ENCODE measurements at places on chromosomes 13 and 19.
A peak's percentile ranks its signal among the peaks of the same experiment; 100 is the strongest.

- DNase-seq = peak; percentile 60
Measured at GRCh38 chr13:112450118-112450903, 74.2 kb downstream of the SPACA7 start.

- DNase-seq = no peak
Measured at GRCh38 chr13:103218253-103218652, 152.0 kb upstream of the SLC10A2 start.

DNA sequence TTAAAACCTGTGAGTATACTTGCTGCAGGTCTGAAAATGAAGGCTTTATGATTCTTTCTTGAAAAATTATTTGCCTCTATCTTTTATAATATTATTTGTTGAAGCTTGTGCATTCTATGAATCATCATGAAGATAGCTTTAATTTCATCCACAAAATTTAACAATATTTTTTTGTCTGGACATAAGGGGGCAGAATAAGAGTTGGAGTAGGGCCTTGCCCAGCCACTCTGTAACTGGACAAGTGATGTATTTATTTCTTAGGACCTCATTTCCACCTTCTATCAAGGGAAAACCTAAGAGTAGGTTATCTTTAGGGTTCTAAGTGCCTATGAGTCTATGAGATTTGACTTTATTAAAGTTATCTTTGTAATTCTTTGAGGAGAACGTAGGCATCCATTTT, 49.9 kb downstream of the N4BP2L1 start:
- DNase-seq = peak; percentile 2

- no peak for DNase-seq
Measured at GRCh38 chr13:97242755-97243497, 20.8 kb downstream of the MBNL2 start.

DNA sequence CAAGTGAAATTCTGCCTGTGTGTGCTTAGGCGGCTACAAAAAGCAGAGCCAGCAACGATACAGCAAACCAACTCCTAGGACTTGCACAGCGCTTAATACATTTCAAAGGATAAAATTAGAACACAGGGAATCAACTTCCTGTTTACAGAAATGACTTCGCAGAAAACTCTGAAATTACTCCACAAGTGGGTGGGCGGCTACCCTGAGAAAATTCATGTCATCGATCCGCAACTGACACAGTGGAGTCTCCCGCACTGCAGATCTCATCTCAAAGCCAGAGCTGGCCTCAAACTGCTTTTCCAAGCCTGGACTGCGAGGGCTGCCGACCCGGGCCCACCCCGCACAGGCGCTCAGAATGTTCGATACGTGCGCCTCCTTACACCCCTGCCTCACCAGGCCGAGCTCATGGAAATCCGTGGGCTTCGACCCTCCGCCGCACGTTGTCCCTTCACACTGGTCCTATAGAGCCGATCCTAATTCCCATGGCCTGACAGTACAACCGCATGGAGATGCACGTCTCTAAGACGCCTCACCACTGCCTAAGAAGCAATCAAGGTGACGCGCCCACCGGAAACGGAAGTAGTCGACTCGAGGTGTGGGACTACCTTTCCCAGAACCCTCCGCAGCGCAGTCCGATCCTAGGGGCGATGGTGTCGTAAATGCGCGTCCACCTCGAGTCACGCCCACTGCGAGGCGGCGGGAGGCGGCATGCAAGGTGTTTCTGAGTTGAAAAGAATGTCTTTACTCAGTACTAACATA, at the start of gene ZNF229:
Gene ZNF229 (minus strand): TSS at position 557 of the 759 bp plus-strand sequence. CDS start 5,625 bp downstream, outside the sequence.
- DNase-seq = peak; percentile 85

DNA sequence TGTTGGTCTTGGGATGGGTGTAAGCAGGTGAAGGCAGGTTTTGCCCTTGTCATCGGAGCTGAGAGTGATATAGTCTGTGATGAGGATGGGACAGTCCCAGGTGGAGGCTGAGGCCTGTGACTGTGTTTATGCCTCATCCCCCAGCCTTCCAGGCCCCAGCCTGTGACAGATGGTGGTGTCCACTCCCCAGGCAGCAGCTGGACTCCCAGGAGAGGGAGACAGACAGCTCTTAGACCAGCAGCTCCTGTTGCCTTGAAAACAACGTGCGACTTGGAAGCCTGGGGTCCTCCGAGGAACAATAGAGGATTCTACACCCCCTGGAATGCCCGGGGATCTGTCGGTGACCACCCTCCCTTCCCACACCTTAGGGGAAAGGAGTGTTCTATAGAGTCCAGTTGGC, 63.8 kb downstream of the CHST8 start:
- no peak for DNase-seq

GRCh38 chr13:102915393-102915930, 69.6 kb downstream of the ERCC5 start:
- DNase-seq = no peak

DNA sequence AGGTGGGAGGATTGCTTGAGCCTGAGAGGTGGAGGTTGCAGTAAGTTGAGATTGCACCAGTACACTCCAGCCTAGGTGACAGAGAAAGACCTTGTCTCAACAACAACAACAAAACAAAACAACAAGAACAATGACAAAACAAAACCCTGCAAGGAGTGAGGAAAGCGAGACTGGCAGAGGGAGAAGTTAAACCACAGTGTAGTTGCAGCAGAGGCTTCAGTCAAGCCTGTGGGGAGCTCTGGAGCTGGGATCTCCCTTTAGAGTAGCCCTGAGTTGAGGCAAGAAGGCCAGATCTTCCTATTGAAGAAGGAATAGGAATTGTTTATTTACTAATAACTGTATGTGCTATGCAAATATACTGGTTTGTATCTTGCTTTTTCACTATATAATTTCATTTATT, 25.3 kb upstream of the RNASEH2B start:
- no peak for DNase-seq

DNA sequence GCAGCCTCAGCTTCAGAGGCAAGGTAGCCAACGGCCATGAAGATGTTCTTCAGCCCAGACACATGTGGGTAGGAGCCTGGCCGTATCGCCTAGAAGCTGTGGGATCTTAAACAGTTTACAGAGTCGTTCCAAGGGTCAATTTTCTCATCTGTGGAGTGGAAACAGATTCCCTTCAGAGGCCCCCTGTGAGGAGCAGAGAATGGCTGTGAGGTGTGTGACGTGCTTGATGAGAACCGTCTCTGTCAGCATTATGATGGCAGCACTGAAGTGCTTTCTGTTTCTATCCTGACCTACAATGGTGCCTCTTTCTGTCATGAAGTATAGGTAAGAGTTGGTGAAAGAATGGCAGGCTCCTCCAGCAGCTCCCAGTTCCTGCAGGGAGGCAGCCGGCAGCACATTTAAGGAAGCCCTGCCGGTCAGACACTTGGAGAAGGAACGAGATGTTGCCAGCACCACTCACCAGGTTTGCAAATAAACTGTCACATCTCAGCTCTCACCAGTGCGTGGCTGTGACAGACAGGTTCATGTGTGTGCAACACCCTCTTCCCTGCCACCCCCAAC, 277.3 kb downstream of the FOXO1 start:
- DNase-seq = no peak

- DNase-seq = no peak
Measured at GRCh38 chr13:25678398-25678797, 306.6 kb downstream of the ATP8A2 start.

DNA sequence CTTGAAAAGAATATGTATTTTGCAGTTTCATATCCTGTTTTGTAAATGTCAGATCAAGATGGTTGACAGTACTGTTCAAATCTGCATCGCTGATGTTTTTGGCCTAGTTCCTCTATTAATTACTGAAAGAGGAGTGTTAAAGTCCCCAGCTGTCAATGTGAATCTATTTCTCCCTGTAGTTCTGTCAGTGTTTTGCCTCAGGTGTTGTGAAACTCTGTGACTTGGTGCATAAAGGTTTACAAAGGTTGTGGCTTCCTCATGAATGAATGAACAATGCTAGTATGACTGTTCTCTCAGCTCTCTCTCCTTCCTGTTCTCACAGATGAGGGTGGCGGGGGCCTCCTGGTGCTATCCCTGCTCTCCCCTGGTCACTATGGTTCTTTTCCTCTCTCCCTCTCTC, 142.4 kb downstream of the MYCBP2 start:
- DNase-seq = no peak

GRCh38 chr13:49878682-49879081, 57.5 kb downstream of the SPRYD7 start:
- no peak for DNase-seq

DNA sequence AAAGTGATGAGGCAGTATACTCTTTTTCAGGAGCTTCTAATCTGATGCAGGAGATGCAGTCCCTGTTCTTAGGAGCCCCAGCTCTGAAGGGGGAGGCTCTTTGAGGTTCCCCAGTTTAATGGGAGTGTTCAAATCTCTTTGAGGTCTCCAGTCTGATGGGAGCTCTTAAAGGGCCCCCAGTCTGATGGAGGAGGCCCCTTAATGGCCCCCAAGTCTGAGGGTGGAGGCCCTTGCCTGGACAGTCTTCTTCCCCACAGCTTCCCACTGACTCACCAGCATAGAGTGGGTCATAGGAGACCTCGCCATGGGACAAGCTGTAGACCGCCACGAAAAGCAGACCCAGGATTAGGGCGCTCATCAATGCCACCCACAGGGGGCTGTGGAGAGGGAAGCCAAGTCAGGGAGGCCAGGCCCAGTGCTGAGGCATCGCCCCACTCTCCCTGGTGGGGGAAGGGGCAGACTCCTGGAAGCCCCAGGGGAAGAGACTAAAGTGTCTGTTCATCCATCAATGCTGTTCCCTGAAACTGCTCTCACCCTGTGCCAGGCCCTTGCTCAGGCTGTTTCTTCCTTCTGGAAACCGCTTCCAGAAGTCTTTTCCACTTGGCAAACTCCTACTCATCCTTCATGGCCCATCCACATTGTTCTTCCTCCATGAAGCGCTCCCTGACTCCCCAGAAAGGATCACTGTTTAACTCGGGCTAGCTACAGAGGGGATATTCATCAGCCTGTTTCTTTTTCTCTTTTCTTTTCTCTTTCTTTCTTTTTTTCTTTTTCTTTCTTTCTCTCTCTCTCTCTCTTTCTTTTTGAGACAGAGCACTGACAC, 2.1 kb downstream of the TM6SF2 start:
- no peak for DNase-seq

DNA sequence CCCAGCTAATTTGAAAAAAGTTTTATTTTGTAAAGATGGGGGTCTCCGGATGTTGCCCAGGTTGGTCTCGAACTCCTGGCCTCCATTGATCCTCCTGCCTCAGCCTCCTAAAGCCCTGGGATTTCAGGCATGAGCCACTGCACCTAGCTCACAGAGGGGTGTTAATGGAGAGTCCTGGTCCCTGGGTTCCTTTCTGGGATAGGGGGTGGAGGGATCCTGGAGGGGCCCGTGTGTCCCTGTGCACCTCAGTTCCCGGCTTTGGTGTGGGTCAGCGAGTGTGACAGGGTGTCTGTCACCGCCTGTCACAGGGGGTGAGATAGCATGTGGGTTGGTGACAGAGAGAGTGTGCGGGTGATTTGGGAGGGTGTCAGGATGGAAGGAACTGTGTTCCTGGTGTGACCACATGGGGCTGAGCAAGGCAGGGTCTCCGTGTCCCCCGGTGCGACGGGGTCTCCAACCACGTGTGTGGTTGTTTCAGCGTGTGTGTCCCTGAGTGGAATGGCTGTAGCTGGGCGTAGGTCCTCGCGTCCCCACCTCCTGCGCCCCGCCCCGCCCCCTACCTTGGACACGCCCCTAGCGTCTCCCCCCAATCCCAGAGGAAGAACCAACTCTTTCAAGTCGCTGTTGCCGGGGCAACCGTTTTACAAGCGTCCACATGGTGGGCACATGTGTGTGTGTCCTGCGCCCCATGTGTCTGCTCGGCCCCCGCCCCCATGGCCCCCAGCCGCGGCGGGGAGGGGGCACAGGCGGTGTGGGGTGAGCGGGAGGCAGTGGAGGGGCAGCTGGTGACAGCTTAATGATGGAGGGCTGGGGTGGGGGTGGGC, 2.9 kb upstream of the NRTN start:
- no peak for DNase-seq

DNA sequence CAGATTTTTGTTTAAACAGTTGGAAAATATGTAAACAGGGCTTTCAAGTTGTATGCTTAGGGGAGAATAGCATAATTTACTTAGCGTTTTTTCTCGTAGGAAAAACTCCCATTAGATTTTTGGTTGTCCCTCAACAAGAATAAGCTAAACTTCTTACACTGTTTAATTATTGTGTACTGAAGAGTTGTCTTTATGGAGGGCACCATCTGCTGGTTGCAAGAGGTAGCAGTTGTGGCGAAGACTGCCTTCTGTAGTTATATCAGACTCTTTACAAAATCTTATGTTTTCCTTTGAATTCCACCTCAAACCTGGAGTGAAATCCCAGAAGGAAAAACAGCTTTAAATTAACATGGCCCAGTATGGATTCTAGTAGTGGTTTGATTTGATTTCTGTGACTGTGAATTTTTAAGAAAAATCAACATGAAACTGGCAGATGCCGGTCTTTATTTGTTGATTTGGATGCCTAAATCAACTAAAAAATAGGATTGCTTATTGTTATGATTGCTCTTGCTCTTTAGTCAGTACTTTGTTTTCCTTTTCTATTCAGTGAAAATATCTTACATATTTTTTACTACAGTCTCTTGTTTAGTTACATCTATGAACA, 53.4 kb downstream of the PDS5B start:
- DNase-seq = peak; percentile 54

DNA sequence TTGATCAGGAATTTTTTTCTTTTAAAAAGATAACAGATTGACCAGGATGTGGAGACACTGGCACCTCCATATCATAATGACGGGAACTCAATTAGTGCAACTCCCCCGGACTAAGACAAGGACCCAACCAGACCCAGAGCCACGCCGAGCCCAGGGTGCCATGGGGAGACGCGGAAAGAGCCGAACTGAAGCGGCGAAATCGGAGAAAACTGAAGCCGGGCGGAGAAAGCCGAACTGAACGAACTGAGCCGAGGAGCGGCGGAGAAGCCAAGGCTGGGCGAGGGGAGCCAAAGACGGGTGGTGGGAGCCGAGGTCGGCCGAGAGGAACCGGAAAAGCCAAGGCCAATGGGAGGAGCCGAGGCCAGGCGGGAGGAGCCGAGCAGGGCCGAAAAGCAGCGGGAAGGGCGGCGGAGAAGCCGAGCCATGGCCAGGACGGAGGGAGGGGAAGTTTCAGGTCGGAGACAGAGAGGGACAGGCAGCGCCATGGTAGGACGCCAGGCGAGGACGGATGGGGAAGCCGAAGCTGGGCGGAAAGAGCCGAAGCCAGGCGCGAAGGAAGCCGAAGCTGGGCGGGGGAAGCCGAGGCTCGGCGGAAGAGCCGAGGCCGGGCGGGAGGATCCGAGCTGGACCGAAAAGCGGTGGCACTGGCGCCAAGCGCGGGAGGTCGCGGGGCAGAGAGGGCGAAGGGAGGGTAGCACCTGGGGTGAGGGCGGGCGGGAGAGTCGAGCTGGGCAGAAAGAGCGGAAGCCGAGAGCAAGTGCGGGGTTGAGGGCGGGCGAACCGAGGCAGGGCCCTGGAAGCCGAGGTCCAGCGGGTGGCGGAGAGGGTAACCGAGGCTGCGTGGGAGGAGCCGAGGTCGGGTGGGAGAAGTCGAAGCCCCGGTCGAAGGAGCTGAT, 29.4 kb downstream of the ZNF557 start:
- peak; percentile 81 for DNase-seq

GRCh38 chr13:37338726-37339385, 233.4 kb upstream of the CSNK1A1L start:
- no peak for DNase-seq

- no peak for DNase-seq
Measured at GRCh38 chr13:28286263-28286662, 147.9 kb downstream of the PAN3 start.

- no peak for DNase-seq
Measured at GRCh38 chr19:33691736-33692135, 70.0 kb downstream of the CHST8 start.

- no peak for DNase-seq
Measured at GRCh38 chr13:66965181-66965580, 265.0 kb downstream of the PCDH9 start.

Measured in NCI-H1417 (cell line).